Activated CD8-positive, alpha-beta T cell treated with anti-CD3 and anti-CD28 coated beads, Interleukin-2, amount 10 ng/mL, durations not matched to agents 7 days and 5 days (primary cell): ENCODE measurements at places on chromosomes 6 and 20.
A peak's percentile ranks its signal among the peaks of the same experiment; 100 is the strongest.

DNA sequence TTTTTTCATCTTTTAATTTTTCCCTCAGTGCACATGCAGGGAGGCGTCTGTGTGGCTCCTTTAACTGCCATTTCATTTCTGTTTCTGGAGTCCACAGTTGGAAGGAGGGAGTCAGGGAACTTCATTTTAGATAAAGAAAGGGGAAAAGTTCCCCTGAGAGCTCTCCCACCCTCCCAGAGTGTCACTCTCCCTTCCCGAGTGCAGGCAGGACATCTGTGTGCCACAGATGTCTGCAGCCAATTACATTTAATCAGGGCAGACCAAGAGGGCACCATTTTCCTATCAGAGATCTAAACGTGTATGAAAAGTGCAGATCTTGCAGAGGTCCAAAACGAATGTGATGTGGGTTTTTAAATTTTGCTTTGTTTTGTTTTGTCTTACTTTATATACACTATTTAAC is 96.6 kb downstream of the PXDC1 start:
- no peak overlapping the region for H3K4me3 ChIP-seq
- no peak overlapping the region for H3K27ac ChIP-seq
- no peaks in the 10 kb centered on the region for H3K27me3 ChIP-seq
- H3K36me3 ChIP-seq, result no peaks in the 10 kb centered on the region
- H3K4me1 ChIP-seq, result no peaks in the 10 kb centered on the region

DNA sequence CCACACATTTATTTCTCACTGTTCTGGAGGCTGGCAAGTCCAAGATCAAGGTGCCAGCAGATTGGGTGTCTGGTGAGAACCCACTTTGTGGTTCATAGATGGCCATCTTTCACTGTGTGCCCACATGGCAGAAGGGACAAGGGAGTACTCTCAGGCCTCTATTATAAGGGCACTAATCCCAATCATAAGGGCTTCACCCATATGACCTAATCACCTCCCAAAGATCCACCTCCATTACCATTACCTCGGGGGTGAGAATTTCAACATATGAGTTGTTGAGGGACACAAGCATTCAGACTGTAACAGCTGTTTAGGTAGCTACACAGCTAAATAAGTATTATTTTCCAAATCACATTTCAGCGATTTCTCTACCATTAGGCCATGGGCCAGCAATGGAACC is 2.5 kb upstream of the PRND start:
- no peak overlapping the region for H3K4me3 ChIP-seq
- H3K4me1 ChIP-seq, result peaks cover 13% of the 10 kb centered on the region
- H3K27ac ChIP-seq, result no peak overlapping the region
- no peaks in the 10 kb centered on the region for H3K36me3 ChIP-seq

- no peaks in the 10 kb centered on the region for H3K36me3 ChIP-seq
- H3K27me3 ChIP-seq, result no peaks in the 10 kb centered on the region
- no peak for DNase-seq
Observed at GRCh38 chr20:6783752-6784151, 16.3 kb downstream of the BMP2 start.

GRCh38 chr6:157853902-157854502 is 31.0 kb downstream of the SNX9 start:
- H3K4me3 ChIP-seq, result no peak overlapping the region
- H3K27ac ChIP-seq, result no peak overlapping the region
- H3K4me1 ChIP-seq, result peaks cover 21% of the 10 kb centered on the region
- peaks cover 29% of the 10 kb centered on the region for H3K36me3 ChIP-seq
- H3K27me3 ChIP-seq, result peaks cover 5% of the 10 kb centered on the region
- DNase-seq, result peak; percentile 5

GRCh38 chr20:32315891-32316290 is 38.4 kb downstream of the KIF3B start:
- no peak overlapping the region for H3K27ac ChIP-seq
- H3K27me3 ChIP-seq, result no peaks in the 10 kb centered on the region
- H3K4me1 ChIP-seq, result no peaks in the 10 kb centered on the region
- no peak for DNase-seq
- no peak overlapping the region for H3K4me3 ChIP-seq

- H3K36me3 ChIP-seq, result no peaks in the 10 kb centered on the region
- no peak overlapping the region for H3K4me3 ChIP-seq
- no peaks in the 10 kb centered on the region for H3K4me1 ChIP-seq
- H3K27me3 ChIP-seq, result peaks cover 28% of the 10 kb centered on the region
- no peak for DNase-seq
Observed at GRCh38 chr20:40744072-40744817, 55.2 kb upstream of the MAFB start.

DNA sequence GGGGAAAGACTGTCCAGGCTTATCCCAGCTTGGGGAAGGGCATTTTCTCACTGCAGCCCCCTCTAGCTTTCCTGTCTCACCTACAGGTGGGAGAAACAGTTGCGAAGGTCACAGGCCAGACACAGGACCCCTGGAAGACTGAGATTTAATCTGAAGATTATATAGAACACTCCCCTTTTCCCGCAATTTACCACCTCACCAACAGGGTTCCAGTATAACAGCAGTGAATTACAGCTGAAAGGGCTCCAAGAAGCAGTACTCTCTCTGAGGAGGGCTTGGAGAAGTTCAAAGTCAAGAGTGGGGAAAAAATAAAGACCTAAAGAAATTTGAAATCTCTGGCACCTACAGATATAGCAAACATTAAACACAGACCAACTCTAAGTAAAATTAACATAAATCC is 111.9 kb downstream of the ANKRD60 start:
- DNase-seq, result no peak
- no peaks in the 10 kb centered on the region for H3K4me1 ChIP-seq
- no peak overlapping the region for H3K27ac ChIP-seq
- H3K27me3 ChIP-seq, result peaks cover 12% of the 10 kb centered on the region
- H3K4me3 ChIP-seq, result no peak overlapping the region

DNA sequence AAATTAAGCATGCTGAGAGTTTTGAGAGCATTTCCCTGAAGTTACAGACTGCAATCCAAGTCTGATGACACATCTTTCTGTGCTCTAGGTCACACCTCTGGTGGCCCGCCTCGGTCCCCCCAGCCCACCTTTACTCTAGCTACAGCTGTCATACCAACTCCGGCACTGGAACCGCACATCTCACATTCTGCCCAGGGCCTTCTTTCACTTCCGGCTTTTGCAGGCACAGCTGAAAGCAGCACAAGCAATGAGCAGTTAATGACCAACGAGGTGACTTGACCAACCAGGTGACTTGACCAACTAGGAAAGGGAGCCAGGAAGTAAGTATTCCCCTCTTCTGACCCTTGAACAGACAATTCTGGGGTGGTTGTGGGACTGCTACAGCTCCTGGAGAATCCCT is 88.6 kb upstream of the MOCS1 start:
- H3K27ac ChIP-seq, result no peak overlapping the region
- H3K4me1 ChIP-seq, result no peaks in the 10 kb centered on the region
- H3K4me3 ChIP-seq, result no peak overlapping the region
- DNase-seq, result no peak
- no peaks in the 10 kb centered on the region for H3K36me3 ChIP-seq
- H3K27me3 ChIP-seq, result peaks cover 2% of the 10 kb centered on the region

GRCh38 chr20:58402305-58402704 is 13.3 kb downstream of the VAPB start:
- DNase-seq, result no peak
- no peak overlapping the region for H3K27ac ChIP-seq
- H3K4me3 ChIP-seq, result no peak overlapping the region
- peaks cover 19% of the 10 kb centered on the region for H3K36me3 ChIP-seq
- H3K27me3 ChIP-seq, result no peaks in the 10 kb centered on the region

- H3K36me3 ChIP-seq, result peaks cover 50% of the 10 kb centered on the region
- no peaks in the 10 kb centered on the region for H3K4me1 ChIP-seq
- no peak overlapping the region for H3K4me3 ChIP-seq
- no peak for DNase-seq
- H3K27ac ChIP-seq, result no peak overlapping the region
Observed at GRCh38 chr20:38501858-38502436, 29.3 kb downstream of the RALGAPB start.

DNA sequence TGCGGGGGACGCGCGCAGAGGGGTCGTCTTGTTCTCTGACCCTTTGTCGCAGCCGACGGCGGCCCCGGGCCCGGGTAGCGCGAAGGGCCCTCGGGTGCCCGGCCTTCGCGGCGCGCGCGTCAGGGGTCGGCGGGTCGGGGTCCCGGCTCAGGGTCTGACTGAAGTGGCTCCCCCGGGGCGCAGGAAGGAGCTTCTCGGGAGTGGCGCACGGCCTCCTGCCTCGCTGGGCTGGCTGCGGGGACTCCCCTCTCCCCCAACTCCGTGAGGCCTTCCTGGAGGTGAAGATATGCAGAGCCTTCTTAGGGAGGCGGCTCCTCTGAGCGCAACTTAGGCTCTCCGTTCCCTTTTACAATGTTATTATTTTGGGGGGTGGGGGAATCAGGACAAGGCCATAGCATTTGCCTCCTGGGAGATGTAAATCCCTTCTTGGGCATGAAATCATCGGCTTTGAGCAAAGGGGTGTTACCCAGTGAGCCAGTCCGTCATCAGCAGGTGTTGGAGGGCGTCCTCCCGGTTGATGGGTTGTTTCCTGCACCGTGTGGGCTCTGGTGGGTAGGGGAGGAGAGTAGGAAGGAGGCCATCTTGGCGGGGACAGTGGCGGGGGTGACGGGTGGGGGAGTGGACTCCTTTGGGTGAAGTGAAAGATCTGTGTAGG is 523 bp downstream of the CDS2 start:
- H3K36me3 ChIP-seq, result peaks cover 15% of the 10 kb centered on the region
- peaks cover 47% of the 10 kb centered on the region for H3K4me1 ChIP-seq
- no peaks in the 10 kb centered on the region for H3K27me3 ChIP-seq
- H3K27ac ChIP-seq, result peak overlapping the region; percentile 98

- peaks cover 95% of the 10 kb centered on the region for H3K4me1 ChIP-seq
- H3K36me3 ChIP-seq, result peaks cover 73% of the 10 kb centered on the region
- peak overlapping the region; percentile 66 for H3K27ac ChIP-seq
- H3K4me3 ChIP-seq, result no peak overlapping the region
Observed at GRCh38 chr20:1377984-1378734, 14.7 kb downstream of the FKBP1A start.

DNA sequence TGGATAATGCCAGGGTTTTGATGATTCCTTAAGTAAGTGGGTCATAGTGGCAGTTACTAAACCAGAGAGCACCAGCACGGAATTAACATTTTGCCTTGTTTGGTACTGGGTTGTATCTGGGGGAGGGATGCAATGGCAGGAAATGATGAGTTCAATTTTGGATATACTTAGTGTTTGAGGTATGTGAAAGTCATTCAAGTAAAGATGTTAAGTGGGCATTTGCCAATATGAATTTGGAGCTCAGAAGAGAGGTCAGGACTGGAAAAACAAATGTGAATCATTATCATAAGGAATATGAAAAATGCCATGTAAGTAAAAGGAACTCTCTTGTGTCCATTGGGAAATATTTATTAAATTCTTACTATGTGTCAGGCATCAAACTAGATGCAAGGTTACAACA is 6.2 kb downstream of the PXT1 start:
- H3K27ac ChIP-seq, result no peak overlapping the region
- no peak for DNase-seq
- no peaks in the 10 kb centered on the region for H3K36me3 ChIP-seq

GRCh38 chr20:1959156-1959555 is 34.7 kb downstream of the PDYN start:
- no peaks in the 10 kb centered on the region for H3K4me1 ChIP-seq
- peaks cover 39% of the 10 kb centered on the region for H3K27me3 ChIP-seq
- no peak for DNase-seq
- H3K4me3 ChIP-seq, result no peak overlapping the region
- no peaks in the 10 kb centered on the region for H3K36me3 ChIP-seq

- no peak overlapping the region for H3K27ac ChIP-seq
- DNase-seq, result no peak
- H3K36me3 ChIP-seq, result peaks cover 4% of the 10 kb centered on the region
- H3K4me1 ChIP-seq, result peaks cover 31% of the 10 kb centered on the region
- H3K27me3 ChIP-seq, result no peaks in the 10 kb centered on the region
Observed at GRCh38 chr6:111469543-111469942, 13.5 kb downstream of the REV3L start.

DNA sequence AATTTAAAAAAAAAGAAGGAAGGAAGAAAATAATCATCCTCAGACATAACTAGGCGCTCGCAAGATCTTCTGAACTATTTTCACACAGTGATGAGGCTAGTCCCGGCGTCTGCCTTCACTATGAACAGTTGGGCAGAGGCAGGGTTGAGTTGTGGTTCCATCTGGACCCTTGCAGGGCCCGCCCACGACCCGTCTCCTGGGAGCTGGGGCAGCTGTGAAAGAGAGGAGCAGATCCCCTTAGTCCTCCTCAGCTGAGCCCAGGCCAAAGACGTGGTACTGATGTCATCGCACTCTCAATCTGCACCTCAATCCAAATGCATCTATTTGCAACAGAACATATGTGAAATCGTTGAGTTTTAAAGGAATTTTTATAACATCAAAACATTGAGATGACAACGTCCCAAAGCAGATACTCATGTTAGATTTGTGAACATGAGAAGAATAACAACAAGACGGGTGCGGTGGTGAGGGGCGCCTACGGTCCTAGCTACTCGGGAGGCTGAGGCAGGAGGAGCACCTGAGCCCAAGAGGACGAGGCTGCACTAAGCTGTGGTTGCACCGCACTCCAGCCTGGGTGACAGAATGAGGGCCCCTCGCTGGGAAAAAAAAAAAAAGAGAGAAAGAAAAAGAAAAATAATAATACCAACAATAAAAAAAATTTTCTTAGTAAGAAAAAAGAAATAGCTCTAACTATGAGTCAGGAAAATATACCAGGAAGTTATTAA is 15.3 kb downstream of the TCFL5 start:
- no peak for DNase-seq
- H3K4me3 ChIP-seq, result no peak overlapping the region
- H3K27me3 ChIP-seq, result no peaks in the 10 kb centered on the region
- H3K36me3 ChIP-seq, result peaks cover 9% of the 10 kb centered on the region

- DNase-seq, result no peak
- peaks cover 3% of the 10 kb centered on the region for H3K36me3 ChIP-seq
- H3K27me3 ChIP-seq, result no peaks in the 10 kb centered on the region
- peaks cover 54% of the 10 kb centered on the region for H3K4me1 ChIP-seq
- peak overlapping the region; percentile 62 for H3K4me3 ChIP-seq
Observed at GRCh38 chr20:44219791-44220190, 9.2 kb upstream of the OSER1 start.

- no peaks in the 10 kb centered on the region for H3K36me3 ChIP-seq
- peaks cover 5% of the 10 kb centered on the region for H3K27me3 ChIP-seq
- no peak overlapping the region for H3K27ac ChIP-seq
Observed at GRCh38 chr6:47181681-47182080, 128.0 kb downstream of the TNFRSF21 start.

GRCh38 chr20:40441771-40442170 is 247.3 kb downstream of the MAFB start:
- no peak overlapping the region for H3K27ac ChIP-seq
- no peak for DNase-seq
- H3K27me3 ChIP-seq, result no peaks in the 10 kb centered on the region
- H3K4me1 ChIP-seq, result no peaks in the 10 kb centered on the region
- no peak overlapping the region for H3K4me3 ChIP-seq
- no peaks in the 10 kb centered on the region for H3K36me3 ChIP-seq
